Stimulated activated CD8-positive, alpha-beta memory T cell treated with anti-CD3 and anti-CD28 coated beads, Interleukin-7, amount 100 ng/mL, for 1 hour (primary cell): ENCODE measurements at places on chromosomes 3 and 15.

- no peak for DNase-seq
Measured at GRCh38 chr15:51621936-51622603, 501 bp downstream of the DMXL2 start.

DNA sequence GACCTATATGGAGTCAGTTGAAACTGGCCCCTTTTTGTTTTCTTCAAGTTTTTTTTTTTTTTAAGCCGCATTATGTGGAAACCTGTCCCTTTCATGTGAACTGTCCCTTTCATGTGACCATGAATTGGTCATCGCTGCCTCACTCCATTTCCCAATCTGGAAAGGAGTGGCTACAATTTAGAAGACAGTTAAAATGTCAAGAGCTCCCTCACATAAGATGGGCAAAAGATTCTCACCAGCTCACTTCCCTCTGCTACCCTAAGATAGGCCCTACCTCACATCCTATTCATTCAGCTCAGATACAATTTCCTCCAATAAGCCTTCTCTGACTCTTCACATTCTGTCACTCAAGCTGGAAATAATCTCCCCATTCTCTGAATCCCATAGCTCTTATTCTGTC is 111.3 kb upstream of the BCL6 start:
- DNase-seq = no peak

GRCh38 chr3:46090161-46090591 is 62.9 kb upstream of the XCR1 start:
- no peak for DNase-seq

DNA sequence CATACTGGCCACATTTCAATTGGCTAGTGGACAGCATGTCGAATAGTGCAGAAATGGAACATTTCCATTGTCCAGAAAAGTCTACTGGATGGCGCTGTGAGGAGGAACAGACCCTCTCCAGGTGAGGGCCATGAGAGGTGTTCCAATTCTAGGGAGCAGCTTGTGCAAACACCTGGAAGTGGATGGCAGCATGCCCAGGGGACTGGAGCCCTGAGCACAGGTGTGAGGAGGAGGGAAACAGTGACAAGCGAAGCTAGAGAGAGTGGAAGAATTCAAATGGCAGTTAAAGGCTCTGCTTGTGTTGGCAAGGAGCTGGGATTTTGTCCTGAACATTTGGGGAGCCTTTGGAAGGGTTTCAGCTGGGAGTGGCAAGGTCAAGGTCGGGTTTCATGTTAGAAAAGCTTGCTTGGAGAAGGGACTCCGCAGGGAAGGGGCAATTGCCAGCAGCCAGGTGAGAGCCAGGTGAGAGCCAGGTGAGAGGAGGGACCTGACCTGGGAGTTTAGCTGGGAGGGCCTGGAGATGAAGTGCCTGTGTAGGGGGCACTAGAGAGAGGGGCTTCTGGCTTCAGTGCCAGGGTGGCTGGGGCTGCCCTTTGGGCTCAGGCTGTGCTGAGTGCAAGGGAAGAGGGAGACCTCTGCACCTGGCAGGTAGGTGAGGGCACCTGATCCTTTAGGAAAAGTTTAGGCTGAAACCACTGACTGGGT is 93.8 kb downstream of the LINGO1 start:
- DNase-seq = no peak

- no peak for DNase-seq
Measured at GRCh38 chr3:101940521-101941317, 91.4 kb downstream of the NFKBIZ start.
